HAP-1 (cell line): ENCODE measurements at places on chromosomes 12 and 14.

GRCh38 chr12:84463741-84464495 lies 448.7 kb downstream of the SLC6A15 start:
- DNase-seq = no peak

GRCh38 chr12:2054091-2055018 lies 1.6 kb downstream of the CACNA1C start:
- no peak for DNase-seq

GRCh38 chr14:101625336-101626097 lies 64.2 kb downstream of the DIO3 start:
- DNase-seq = no peak

DNA sequence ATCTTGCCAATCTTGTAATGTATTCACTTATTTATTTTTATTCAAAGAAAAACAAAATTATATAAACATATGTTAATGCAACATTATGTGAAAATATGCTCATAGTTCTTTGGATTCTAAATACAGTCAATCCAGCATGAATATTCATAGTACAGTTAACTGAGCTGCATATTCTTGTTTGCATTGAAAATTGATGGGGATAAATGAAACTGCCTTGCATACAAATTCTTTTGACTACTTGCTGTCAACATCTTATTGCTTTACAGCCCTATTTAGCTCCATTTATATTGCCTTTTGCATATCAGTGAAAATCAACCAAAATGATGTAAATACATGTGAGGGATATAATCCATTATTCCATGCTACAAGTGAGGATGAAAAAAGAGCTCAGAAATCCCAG lies 135.3 kb downstream of the CCER1 start:
- no peak for DNase-seq

DNA sequence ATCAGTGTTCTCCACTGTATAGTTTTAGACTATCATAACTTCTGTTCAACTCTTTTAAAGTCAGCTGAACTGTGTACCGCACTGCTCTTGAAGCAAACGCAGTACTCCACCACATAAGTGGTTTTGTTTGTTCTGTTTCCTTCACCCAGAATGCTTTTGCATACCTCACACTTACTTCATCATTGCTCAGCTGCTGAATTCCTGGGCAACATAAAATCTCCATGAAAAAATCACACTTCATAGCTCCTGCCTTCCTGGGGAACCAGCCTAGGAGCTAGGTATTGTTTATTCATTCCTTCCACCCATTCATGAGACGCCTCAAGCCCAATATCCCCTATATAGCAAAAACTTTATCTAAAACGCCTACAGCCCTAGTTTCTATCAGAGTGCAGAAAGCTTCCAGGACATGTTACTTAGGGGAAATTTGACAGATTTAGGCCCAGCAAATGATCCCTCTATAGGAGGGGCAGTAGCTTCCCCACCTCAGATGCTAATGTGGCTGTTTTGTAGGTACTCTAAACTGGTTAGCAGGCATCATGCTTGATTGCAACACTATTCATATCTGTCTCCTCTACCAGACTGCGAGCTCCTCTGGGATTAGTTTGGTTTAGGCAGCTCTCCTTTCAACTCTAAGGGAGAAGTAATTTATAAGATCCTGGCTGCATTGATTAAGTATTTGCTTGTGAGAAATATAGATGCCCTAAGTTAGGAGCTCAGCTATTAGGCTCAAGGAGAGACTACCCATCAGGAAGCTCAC lies 44.5 kb downstream of the LRRC9 start:
- no peak for DNase-seq

GRCh38 chr12:88625356-88625755 lies 45.1 kb upstream of the KITLG start:
- no peak for DNase-seq

- DNase-seq = peak; percentile 80
These were observed at the start of gene DICER1 for GRCh38 chr14:95157327-95158189. DICER1 (minus strand) TSS chr14:95157529; CDS start chr14:95133458, 24,071 bp downstream.

DNA sequence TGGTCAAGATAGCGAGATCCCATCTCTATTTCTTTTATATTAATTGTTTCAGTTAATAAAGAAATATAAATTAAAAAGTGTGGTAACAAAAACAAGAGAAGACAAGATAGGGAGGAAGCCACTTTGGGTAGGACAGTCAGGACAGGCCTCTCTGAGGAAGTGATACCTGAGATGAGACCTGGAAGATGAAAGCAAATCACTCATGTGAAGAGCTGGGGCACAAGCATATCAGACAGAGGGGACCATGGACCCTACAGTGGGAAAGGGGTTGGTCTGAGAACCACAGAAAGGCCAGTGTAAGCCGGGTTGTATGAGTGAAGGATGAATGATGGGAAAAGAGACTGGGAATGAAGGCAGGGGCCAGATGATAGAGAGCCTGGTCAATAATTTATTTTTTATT lies 1.8 kb upstream of the MED6 start:
- DNase-seq = no peak
